ENCODE measurements at places on chromosomes 6 and 20.

- no peak for DNase-seq
Observed at GRCh38 chr6:125100074-125100652, 53.4 kb upstream of the TPD52L1 start.

DNA sequence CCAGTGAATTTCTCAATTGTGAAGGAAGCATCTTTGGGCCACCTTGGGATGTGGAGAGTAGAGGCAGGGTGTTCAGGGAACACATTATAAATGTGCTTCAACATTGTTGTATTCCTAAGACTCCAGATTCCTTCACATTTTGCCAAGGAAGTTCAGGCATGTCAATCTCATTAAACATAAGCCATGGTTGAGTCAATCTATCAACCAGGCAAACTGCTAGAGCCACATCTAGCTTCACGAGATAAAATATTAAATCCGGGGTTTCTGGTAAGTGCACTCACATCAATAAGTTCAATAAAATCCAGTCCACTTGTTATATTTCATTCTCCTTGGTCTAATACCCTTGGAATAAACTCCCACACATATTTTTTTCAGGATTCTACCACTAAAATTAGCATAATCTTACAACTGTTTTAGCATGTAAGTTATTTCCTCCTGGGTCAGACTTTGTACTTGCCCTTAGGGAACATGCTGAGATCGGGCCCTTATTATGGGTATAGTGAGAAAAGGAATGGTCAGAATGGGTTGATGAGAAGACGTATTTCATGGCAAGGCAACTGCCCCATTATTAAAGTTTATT lies 93.6 kb downstream of the ADTRP start:
- no peak for DNase-seq

DNA sequence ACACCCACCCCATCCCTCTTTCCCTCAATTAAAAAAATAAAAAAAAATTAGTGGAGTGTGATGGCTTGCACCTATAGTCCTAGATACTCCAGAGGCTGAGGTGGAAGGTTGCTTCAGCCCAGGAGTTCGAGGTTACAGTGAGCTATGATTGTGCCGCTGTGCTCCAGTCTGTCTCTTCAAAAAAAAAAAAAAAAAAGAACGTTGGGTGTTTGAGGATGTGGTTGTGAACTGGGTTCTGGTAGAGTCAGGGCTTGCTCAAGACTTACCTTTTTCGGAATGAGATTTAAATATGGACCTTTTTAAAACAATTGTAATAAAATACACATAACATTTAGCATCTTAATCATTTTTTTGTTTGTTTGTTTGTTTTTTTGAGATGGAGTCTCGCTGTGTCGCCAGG lies 211.9 kb downstream of the OR2B2 start:
- DNase-seq = no peak

- DNase-seq = no peak
Observed at GRCh38 chr6:27111743-27112142, 135.8 kb upstream of the PRSS16 start.

- no peak for DNase-seq
Observed at GRCh38 chr6:16542070-16542469, 219.2 kb downstream of the ATXN1 start.

- no peak for DNase-seq
Observed at GRCh38 chr6:146598772-146599405, at the start of gene ADGB. TSS of gene ADGB (plus strand) at chr6:146598972. CDS start at chr6:146599041, 69 bp downstream.

GRCh38 chr6:141540207-141540606 lies 592.5 kb upstream of the GJE1 start:
- no peak for DNase-seq

DNA sequence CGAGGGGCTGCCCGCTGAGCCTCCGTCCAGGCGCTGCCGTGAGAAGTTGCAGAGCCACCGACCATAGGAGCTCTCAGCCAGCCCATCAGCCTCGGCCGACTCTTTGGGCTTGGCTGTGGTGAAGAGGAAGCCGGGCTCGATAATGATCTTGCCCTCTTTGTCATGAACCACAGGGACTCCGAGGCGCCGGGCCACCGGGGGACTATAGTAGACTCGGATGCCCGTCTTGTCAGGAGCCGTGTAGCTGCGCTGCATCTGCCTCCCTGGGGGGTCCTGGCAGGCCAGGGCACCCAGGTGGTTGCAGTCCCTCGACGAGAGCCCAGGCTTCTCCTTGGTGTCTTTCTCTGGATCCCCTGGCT lies 20.5 kb upstream of the DSN1 start:
- no peak for DNase-seq

- no peak for DNase-seq
Observed at GRCh38 chr6:107819964-107820337, 4.2 kb downstream of the SCML4 start.

- DNase-seq = no peak
Observed at GRCh38 chr20:32437391-32438074, 79.4 kb downstream of the ASXL1 start.

DNA sequence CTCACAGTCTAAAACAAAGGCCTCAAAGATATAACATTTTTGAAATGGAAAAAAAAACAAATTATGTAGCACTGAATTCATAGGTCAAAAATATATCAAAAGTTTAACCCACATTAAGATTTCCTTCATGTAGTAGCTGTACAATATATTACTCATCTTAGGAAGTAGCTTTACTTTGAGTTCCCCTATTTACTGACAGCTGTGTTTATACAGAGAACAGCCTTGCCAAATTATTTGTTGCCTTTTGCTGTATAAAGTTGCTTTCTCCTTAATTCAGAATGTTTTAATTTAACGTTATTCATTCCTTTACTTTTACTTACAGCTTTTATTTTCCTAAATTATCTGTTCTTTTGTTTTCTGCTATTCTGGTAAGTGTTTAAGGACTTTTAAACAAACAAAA lies 181.0 kb downstream of the COL12A1 start:
- DNase-seq = no peak
